RWPE1 (cell line): ENCODE measurements at places on chromosomes 1 and 21.

- no peak for DNase-seq
Observed at GRCh38 chr1:47921935-47922415, 75.2 kb downstream of the TRABD2B start.

DNA sequence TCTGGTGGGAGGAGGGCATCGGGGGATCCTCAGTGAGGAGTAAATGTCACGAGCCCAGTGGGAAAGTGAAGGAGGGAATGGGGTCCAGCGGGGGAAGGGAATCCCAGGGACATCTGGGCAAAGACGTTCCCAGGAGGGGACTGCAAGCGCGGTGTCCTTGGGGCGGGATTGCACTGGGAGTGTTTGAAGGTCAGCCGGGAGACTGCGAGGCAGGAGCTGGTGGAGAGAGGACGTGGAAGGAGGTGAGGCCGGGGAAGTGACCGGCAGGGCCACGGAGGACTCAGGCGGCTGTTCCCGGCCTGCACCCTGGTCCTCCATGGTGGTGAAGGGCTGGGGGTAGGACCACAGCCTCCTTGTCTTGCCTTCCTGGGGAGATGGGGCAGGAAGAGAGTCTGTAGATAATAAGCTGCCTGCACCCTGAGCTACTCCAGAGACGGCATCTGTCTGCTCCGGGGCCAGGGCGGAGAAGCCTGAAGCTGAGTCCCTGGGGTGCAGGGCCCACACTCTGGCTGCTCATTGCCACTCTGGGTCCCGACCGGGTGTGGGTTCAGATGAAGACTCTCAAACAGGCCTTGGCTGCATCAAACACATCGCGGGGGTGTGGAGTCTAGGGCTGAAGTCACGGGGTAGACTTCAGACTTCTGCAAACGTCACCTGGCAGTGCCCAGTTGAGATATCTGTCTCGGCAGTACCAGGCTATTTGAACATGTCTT, 264.8 kb downstream of the CAMTA1 start:
- no peak for DNase-seq

GRCh38 chr1:189616893-189617292, 860.8 kb downstream of the BRINP3 start:
- peak; percentile 66 for DNase-seq

DNA sequence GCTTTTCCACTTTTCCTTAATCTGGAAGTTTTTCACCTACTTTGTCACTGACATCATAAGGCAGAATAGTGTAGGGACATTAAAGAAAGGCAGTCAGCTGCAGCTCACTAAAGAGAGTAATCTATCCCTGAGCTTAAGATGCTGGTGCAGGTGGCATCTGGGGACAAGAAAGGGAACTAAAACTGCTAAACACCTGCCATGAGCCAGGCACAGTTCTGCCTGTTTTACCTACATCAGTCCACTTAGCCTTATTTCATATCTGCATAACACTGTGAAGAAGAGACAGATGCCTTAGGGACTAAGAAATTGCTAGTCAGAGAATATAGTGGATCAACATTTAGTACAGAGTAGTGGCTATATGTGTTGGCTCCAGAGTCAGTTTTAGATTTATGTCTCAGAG, 88.1 kb downstream of the GPATCH2 start:
- DNase-seq = no peak

GRCh38 chr21:46635324-46636180, at the start of gene PRMT2:
Gene PRMT2 (plus strand): TSS chr21:46635674. CDS start chr21:46636952, 1,278 bp downstream.
- peak; percentile 100 for DNase-seq

GRCh38 chr1:229037806-229038405, 233.0 kb upstream of the RAB4A start:
- DNase-seq = no peak

- DNase-seq = no peak
Observed at GRCh38 chr21:32475162-32475812, 62.8 kb downstream of the EVA1C start.

DNA sequence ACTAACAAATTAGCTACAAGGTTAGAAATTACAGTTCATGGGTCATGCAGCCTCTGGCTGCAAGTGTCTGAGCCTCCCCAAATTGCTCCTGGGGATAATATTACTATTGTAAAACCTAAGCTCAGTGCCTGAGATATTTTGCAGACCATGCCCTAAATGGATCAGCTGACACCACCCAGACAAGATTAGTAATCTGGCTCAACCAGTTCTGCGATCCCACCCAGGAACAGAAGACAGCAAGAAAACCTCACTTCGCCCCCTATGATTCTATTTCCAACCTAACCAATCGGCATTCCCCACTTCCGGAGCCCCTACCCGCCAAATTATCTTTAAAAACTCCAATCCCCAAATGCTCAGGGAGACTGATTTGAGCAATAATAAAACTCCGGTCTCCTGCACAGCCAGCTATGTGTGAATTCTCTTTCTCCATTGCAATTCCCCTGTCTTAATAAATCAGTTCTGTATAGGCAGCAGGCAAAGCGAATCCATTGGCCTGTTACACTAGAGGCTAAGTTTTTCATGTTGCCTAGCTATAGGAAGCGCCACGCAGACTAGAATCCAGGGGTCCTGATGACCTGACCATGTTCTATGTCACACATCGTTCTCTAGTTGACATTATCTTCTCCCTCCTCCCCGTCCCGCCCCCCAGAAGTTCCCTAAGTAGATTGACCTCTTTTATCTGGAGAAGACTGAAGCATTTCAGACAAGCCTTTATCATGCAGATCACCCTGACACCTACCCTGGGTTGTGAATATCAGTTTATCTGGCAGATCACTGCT, 22.4 kb upstream of the ZFYVE9 start:
- DNase-seq = no peak

- no peak for DNase-seq
Observed at GRCh38 chr1:20615946-20616846, 17.1 kb upstream of the PINK1 start.
